ENCODE measurements at places on chromosomes 4 and X.
A peak's percentile ranks its signal among the peaks of the same experiment; 100 is the strongest.

GRCh38 chrX:65406532-65406931 is 128.1 kb downstream of the LAS1L start:
- DNase-seq = no peak

- no peak for DNase-seq
These were observed 81.2 kb upstream of the GPM6B start for GRCh38 chrX:13898083-13898482.

DNA sequence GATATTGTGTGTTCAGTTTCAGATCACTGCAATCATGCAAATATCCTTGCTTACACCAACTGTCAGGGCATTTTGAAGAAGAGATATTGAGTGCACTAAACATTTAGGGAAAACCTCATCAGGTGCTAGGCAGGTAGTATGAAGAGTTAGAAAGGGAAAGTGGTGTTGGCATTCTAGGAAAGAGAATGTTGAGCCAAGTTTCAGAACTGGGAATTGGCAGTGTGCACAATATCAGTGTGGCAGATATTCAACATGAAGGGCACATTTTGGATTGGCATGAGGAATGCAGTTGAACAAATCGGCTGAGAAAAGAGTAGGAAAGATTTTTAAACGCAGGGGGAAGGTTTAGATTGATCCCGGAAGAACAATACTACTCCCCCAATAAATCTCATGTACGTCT is 43.4 kb upstream of the SMAD1 start:
- no peak for DNase-seq

GRCh38 chr4:90357117-90357710 is 230.0 kb downstream of the CCSER1 start:
- peak; percentile 1 for DNase-seq

DNA sequence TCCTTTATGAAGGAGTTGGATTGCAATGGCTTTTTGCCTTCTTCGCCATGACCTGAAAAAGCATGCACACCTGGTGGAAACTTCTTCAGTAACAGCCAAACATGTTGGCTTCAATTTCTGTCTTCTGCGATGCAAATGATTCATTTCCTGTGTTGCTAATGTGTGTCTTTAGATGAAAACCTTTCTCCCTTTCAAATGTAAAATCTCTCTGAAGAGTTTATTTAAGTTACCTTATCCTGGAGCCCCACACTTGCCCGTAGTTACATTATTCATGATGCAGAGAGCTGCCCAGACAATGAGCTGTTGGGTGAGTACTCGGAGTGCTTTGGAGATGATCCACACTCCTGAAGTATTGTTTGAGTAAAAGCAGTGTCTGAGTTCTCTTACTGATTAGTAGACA is 1100.9 kb downstream of the RPA4 start:
- no peak for DNase-seq

DNA sequence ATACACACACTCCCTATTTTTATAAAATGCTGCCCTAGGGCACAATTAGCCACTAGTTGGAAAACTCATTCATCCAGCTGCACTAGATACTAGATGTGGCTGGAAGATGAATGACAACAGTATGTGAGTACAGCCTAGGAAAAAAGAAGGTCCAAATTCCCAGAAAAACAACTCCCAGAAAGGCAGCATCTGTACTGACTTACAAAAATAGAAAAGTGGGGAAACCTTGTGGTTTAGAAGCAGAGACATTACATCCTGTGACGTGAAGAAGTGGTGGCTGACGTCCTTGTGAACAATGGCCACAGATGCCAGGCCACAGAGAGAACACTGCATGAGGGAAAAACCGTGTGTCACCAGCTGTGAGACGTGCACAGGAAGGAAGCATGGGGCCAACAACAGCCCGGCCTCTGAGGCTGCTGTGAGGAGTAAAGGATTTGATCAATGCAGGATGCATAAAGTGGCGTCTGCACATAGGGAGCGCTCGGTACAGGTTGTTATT is 81.2 kb downstream of the SPRY1 start:
- DNase-seq = no peak

- no peak for DNase-seq
These were observed 723.2 kb upstream of the AGA start for GRCh38 chr4:178165251-178165950.

- DNase-seq = no peak
These were observed 84.8 kb downstream of the PDE5A start for GRCh38 chr4:119543779-119544178.

DNA sequence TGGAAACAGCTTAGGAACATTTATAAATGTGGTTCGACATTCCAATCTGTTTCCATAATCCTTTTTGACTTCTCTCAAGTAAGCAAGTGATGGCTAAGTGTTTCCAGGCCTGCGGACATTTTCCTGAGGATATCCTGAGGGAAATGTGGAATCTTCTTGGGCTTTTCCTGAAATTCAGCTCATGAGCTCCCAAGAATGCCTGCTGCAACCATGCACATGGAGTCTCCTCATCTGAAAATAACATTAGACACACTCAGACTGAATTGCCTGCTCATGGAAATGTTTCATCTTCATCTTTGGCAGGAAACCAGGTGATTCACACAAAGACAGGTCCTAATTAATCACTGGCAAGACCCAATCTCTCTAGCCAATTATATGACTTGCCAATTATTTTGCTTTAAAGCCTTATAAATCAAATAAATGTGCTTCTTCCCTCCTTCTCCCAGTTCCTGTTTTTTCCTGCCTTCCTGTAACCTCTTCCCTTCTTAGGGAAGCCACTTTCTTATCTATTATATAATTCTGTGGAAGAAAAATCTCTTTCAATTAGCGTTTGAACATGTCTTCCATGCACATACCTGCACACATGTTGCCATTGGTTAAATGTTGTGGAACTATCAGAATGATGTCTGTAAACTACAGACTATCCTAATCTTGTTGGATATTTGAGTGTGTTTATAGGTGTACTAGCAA is 104.6 kb upstream of the MXRA5 start:
- DNase-seq = no peak

DNA sequence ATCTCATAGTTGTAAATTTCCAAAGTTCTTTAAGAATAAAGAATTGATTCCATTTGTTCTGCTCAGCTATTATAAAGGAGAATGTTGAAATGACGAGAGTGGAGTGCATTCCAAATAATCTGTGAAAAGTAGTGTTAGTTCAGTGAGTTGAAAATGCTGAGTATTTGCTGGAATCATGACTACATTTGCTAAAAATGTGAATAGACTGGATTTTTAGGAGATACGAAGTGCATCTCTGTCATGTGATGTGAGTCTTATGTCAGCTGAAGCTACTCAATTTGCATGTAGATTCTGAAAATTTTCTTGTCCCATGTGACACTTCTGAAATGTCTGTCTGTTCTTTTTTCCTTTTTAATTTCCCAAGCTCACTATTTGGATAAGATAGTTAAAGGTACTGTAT is 206.0 kb downstream of the DCTD start:
- DNase-seq = no peak

GRCh38 chr4:38762560-38762959 is 20.2 kb downstream of the TLR10 start:
- no peak for DNase-seq

DNA sequence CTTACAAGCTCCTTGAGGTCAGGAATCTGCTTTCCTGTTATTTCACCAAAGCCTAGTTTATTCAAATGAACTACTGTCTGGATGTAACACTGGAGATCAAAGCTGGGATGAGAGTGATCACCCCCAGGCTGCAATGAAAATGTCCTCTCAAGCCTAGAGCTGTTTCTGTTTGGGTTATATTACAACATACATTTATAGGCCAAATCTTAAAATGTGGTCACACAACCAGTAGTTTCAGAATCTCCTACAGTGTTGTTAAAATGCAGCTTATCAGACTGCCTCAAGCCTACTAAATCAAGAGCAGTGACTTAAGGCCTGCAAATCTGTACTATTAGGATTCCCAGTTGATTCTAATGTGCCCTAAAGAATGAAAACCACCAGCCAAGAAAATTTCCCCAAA is 207.5 kb downstream of the PAPSS1 start:
- no peak for DNase-seq

- no peak for DNase-seq
These were observed at the start of gene MAGEB2 for GRCh38 chrX:30215357-30215843. Gene MAGEB2 (plus strand): TSS chrX:30215563. CDS start chrX:30218581, 3,018 bp downstream.

GRCh38 chrX:66150163-66150562 is 13.9 kb upstream of the HEPH start:
- DNase-seq = no peak

DNA sequence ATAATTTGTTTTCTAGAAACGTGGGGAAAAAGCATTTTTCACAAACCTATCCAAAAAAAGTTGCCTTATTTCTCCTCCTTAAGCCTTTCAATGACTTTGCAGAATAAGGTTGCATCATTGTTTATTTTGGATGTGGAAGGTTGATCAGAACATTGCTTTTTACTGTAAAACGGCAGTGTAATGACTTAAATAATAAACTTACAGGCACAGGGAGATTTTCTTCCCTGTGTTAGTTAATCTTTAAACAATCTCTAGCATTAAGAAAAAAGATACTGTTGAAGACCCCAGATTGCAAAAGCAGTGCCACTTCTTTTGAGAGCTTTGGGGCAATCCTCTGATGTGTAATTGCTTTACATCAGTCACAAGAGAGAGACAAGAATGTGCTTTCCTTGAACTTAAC is 153.4 kb downstream of the ARX start:
- no peak for DNase-seq

- no peak for DNase-seq
These were observed 21.1 kb upstream of the UBA1 start for GRCh38 chrX:47172549-47172948.

DNA sequence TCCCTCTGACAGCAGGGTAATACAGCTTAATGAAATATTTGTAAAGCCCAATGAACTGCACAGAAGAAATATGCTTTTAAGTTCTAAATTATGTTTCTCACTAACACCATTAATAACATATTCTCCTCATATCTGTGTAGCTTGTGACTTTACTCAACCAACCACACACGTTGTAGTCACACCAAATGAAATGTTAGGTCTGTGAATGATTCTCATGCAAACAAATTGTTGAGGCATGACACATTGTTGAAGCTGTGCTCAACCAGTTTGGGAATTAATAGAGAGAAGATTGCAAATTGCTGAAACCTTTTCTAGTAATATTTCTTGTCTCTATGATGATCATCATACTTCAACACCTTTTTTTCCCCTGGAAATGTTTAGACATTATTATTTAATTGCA is 645.9 kb downstream of the PCDH7 start:
- no peak for DNase-seq

DNA sequence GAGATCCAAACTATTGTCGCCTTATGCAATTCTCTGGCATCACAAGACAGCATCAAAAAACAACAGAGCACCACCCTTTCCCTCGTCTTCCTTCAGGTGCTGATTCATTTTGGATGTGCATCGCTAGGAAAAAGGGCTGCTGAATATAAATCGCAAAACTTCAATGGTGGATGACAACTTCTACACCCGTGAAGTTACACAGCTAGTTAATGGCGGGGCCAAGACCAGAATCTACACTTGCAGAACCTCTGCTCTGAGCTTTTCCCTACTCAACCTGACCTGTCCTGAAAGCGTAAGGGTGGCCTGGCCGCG is 674 bp downstream of the GNPDA2 start:
- DNase-seq = no peak

GRCh38 chr4:152206646-152207377 is 329.1 kb downstream of the FBXW7 start:
- no peak for DNase-seq

GRCh38 chr4:70452946-70453345 is 19.1 kb upstream of the MUC7 start:
- DNase-seq = no peak

GRCh38 chr4:55032788-55033187 is 92.6 kb downstream of the KDR start:
- DNase-seq = no peak

DNA sequence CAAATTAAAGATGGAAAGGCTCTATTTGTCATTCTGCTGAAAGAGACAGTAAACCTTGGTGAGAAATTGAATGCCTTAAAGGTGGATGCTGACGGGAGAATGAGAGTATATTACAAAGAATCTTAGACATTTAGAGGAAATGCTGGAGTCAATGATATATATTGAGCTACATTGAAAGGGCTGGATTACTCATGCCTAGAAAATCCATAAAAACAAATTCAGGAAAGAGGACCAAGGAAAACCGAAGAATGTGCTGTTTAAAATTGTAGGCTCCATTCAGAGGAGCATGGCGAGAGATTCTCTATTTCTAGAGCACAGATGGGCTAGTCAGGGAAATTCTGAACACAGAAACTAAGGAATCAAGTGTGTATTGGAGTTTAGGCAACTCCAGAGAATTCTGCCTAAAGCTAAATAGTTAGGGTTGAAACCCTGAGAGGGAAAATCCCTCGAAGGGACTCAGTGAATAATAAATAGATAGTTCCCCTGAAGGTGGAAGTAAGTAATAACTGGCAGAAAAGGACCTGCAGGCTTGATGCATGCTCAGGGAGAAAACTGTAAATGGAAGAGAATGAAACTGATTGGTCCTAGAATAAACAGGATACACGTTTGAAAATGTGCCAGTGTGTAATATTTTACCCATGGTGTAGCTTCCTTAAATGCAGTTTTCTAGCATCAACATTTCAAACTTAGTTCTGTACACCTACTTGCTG is 1532.4 kb upstream of the TENM3 start:
- DNase-seq = no peak

GRCh38 chr4:36165631-36166005 is 78.7 kb downstream of the ARAP2 start:
- DNase-seq = no peak

- no peak for DNase-seq
These were observed 4.7 kb downstream of the CYP4V2 start for GRCh38 chr4:186196063-186196462.

DNA sequence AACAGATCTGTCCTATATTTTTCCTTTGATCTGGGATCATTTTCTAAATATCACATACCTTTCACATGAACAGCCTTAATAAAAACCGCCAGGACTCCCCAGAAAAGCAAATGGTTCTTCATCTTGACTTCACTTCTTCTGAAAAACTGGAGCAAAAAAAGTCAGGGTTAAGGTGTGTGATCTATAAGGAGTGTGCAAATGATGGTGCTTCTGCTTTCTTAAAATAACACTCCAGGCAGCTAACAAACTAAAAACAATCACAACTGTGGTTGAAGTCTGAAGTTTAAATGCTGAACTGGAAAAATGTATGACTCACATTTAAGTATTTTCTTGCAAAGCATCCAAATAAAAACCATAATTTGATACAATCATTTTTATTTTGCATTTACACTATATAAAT is at the start of gene JCHAIN:
JCHAIN (minus strand) TSS at position 140 of the 400 bp plus-strand sequence; CDS start at position 122, 18 bp downstream.
- DNase-seq = no peak

- DNase-seq = no peak
These were observed 43.8 kb downstream of the PALLD start for GRCh38 chr4:168540503-168541265.
